Stimulated activated CD4-positive, alpha-beta T cell treated with anti-CD3 and anti-CD28 coated beads, Interleukin-1b, Interleukin-23, amount 100 ng/mL, for 1 hour (primary cell): ENCODE measurements at places on chromosomes 1 and 21.

GRCh38 chr1:178593515-178593914, 80.6 kb downstream of the TEX35 start:
- DNase-seq = no peak

DNA sequence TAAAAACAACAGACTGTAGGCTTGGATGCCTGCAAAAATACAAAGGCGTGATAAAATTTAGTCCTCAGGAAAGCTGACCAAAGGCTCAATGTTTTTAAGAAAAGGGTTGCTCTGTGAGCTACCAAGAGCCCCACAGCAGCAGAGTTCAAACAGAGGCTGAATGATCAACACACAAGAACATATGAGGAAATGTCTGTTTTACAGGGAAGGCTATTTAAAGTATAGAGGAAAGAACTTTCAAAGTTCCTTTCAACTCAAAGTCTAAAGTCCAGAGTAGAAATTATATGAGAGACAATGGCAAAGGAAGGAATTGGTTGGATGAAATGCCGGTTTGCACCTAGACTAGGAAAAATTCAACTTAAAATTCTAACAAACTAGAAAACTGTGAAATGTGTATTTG, 8.6 kb downstream of the CLSTN1 start:
- no peak for DNase-seq

GRCh38 chr1:185578293-185578692, 155.9 kb upstream of the HMCN1 start:
- no peak for DNase-seq

- DNase-seq = no peak
Measured at GRCh38 chr1:64269558-64269884, 66.1 kb downstream of the UBE2U start.

DNA sequence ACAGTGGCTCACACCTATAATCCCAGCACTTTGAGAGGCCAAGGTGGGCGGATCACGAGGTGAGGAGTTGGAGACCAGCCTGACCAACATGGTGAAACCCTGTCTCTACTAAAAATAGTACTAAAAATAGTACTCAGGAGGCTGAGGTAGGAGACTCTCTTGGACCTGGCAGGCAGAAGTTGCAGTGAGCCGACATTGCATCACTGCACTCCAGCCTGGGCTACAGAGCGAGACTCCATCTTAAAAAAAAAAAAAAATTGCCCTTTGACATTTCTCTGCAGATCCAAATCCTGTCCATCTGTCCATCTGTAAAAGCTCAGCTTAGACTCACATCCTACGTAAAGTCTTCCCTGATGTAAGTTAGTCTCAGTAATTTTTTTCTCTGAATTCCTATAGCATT, 6.2 kb upstream of the NCF2 start:
- DNase-seq = no peak
